ENCODE measurements at places on chromosomes 2 and 18.

- no peak for DNase-seq
These were observed 27.8 kb downstream of the NXPH2 start for GRCh38 chr2:138752197-138752956.

- no peak for DNase-seq
These were observed 136.3 kb downstream of the TMEM163 start for GRCh38 chr2:134582547-134582899.

DNA sequence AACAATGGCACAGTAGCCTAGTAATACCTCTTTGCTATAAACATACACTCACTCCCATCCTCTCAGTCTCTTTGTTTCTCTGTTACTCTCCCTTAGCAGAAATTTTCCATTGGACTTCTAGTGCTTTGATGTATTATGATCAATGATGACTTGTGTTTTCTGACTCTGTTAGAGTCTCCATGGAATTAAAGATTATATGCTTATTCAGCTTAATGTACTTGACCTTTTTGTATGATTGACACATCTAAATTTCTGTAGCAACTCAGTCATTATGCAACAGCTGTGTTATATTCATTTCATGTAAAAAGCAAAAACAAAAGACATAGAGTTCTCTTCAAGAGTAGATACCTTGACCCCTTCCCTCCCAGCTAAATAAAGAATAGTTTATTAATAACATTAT lies 173.8 kb downstream of the SLC4A10 start:
- no peak for DNase-seq

- no peak for DNase-seq
These were observed 38.8 kb downstream of the DYSF start for GRCh38 chr2:71492112-71492511.

DNA sequence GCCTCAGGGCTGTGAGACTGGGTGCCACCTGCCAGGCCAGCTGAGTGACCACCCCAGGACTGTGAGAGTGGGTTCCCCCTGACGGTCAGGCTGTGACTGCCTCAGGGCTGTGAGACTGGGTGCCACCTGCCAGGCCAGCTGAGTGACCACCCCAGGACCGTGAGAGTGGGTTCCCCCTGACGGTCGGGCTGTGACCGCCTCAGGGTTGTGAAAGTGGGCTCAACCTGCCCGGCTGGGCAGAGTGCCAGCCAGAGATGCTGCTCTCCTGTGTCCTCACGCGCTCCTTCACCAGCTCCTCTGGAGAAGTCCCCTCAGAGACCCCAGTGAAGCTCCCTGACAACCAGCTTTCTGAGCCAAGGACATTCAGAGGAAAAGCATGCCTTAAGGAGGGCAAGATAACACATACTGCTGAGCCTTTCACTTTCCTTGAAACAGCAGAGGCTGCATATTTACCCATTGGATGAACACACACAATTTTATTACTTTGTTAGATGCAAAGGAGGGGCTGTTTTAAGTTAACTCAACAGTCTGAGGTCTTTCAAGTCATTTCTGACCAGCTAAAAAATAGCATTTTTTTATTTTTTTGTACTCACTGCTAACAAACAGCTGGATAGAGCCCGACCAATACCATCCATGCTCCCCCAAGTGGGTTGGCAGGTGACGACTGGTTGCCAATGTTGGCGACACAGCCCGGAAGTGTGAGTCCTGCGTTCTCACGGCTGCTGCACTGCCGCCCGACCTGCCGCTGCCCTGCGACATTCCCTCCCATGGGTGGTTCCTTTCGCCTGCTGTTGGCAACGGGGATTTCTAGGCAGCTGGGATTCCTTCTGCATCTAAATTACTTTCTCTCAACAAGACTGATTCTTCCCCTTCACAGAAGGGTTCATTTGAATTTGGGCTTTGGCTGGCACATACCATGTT lies 70.7 kb downstream of the NDUFA10 start:
- DNase-seq = no peak

DNA sequence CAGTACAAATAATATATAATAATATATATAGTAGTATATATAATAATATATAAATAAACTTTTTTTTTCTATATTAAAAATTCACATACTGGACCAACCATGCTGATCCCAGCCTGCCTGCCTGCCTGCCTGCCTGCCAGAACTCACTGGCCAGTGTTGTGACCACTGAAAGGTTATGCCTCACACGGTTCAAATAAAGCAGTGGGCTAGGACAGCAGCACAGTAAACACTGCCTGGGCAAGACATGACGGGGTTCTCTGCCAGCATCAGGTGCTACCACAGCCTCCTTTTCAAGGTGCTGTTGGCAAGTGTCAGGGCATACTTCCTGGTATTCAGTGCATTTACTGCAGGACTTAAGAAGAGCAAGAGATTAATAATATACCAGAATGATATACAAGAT lies 67.6 kb downstream of the TRAPPC8 start:
- no peak for DNase-seq

- no peak for DNase-seq
These were observed 27.6 kb upstream of the UBE2F start for GRCh38 chr2:237939251-237939650.

Data from right forelimb (tissue), 1 donor.